Activated CD4-positive, alpha-beta T cell treated with anti-CD3 and anti-CD28 coated beads, Interleukin-2, amount 50 U/mL, for 24 hours (primary cell): ENCODE measurements at places on chromosomes 6 and 20.

DNA sequence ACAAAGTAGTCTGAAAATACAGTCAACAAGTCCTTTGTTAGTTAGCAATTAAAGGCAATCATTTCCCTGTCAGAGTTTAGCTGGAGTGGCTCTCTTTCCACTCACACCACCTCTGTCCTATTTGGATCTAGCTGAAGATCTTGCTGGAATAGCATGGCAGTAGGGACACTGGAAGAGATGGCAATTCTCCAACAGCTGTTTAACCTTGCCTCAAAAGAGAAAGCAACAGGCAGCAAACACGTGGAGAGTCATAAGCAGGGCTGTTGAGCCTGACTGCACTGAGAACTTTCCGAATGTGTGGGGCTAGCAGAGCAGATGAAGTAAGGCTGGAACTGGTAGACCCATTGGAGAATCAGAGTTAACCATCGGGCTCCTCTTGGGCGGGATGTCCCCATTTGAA lies 38.0 kb upstream of the PRSS35 start:
- no peak for DNase-seq

DNA sequence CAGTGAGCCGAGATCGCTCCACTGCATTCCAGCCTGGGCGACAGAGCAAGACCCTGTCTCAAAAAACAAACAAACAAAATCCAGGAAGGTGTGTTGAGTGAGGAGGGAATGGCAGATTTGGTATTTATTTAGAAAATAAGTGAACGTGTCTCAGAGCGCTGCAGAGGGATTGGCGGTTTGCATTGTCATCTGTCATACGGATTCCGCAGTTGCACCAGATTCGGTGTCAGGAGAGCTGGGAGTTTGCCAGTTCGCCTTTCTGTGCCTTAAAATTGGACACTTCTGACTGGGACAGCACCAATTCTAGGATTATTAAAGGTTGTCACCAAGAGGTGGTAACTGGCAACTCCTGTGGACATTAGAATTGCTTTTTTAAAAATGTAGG lies 912 bp downstream of the SNRNP48 start:
- DNase-seq: no peak

DNA sequence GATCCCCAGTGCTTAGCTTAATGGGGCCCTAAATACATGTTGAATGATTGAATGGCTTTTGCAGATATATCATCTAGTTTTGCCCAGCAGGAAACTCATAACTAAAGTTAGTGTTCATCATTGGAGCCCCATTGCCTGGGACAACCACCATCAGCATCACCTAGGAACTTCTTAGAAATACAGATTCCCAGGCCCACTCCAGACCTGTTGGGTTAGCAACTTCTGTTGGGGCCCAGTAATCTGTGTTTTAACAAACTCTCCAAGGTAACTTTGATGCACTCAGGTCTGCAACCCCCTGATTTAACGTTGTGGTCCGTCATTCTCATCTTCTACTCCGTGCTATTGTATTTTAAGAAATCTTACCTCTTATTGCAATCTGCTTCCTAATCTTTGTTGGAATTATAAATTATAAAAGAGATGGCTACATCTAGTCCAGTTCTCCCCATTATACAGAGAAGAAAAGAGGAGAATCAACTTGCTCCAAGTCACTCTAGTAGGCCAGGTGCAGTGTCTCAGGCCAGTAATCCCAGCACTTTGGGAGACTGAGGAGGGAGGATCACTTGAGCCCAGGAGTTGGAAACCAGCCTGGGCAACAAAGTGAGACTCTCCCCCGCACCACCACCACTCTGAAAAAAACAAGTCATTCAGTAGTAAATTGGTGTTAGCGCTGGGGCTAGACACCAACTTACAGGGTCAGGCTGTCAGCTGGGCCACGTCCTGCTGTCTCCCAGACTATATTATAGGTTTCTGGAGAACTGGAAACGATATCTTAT lies 13.7 kb downstream of the FOXP4 start:
- no peak for DNase-seq

DNA sequence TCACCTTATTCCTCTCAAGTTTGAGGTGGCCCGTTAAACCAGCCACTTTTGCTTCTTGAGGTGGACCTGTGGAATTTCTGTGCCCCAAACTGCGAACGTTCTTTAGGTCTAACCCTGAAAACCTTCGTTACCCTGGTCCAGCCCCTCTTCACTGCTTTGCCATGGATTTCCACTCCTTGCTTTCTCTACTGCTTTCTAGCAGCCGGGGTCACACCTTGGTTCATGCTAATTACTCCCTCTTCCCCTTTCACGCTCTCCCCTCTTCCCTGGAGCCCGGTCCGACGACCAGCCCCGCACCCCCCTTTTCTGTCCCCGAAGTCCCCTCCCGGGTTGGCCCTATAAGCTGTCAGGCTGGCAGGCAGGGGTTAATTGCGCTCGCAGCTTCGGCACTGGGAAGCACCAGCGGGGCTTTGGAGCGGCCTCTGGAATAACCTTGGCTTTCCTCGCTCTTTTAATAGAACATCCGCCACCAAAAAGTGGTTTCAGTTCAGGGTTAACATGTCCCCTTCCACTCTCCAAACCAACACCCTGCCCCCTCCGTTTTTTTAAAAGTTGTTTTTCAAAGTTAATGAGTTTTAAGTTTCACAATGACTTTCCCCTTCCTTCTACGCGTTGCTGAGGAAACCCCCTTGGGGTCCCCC lies 1.4 kb upstream of the HIVEP1 start:
- DNase-seq: peak; percentile 32

- no peak for DNase-seq
Measured at GRCh38 chr20:17395729-17396128, 135.4 kb downstream of the BFSP1 start.

- DNase-seq: no peak
Measured at GRCh38 chr20:12829170-12829569, 179.6 kb upstream of the SPTLC3 start.

DNA sequence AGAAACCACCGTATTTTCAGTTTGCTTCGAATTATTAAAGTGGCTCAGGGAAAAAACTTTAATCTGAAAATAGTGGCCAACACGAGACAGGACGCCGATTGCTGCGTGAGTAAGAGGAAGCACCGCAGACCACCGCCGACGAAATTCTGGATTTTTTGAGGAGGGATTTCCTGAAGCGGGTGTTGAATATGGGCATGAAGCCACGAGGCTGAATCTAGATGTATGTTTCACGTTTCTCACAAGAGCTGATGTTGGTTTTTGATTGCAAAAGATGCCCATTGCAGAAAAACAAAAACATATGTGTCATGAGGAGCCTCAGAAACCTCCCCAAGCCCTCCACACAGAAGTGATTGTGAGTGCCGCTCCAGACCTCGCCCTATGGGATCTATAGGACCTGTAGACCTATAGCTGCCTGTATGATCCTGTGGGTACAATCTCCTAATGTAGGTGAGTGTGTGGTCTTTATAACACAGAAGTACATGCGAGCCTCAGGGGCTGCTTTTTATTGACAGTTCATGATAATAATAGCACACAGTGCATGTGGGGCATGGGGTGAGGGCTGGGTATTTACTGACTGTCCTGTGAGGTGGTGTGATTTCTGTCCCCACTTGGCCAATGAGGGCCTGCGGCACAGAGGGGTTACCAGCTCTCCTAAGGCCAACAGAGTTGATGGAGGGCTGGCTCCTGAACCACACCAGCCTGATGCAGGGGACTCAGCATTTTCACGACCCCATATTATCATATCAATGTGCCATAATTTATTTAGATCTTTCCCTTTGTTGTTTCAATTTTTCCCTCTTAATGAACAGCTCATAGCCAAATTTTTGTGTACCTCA lies 243.9 kb downstream of the DLL1 start:
- no peak for DNase-seq

DNA sequence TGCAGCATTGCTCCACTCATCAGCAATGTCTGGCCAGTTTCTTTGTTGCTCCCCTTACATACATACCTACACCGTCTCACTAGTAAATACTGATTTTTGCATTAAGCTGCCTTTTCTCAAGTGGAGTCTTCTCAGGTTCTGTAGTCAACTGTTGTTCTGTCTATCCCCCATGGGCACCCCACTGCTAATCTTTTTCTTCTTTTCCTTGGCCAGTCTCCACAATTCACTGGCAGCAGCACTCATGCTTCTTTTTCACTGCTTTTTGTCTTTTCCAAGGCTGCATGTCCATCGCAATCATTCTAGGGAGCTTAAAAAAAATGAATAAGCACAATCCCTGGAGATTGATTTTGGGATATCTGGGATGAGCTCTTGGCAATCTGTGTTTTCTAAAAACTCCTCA lies 10.3 kb upstream of the ERVFRD-1 start:
- no peak for DNase-seq

DNA sequence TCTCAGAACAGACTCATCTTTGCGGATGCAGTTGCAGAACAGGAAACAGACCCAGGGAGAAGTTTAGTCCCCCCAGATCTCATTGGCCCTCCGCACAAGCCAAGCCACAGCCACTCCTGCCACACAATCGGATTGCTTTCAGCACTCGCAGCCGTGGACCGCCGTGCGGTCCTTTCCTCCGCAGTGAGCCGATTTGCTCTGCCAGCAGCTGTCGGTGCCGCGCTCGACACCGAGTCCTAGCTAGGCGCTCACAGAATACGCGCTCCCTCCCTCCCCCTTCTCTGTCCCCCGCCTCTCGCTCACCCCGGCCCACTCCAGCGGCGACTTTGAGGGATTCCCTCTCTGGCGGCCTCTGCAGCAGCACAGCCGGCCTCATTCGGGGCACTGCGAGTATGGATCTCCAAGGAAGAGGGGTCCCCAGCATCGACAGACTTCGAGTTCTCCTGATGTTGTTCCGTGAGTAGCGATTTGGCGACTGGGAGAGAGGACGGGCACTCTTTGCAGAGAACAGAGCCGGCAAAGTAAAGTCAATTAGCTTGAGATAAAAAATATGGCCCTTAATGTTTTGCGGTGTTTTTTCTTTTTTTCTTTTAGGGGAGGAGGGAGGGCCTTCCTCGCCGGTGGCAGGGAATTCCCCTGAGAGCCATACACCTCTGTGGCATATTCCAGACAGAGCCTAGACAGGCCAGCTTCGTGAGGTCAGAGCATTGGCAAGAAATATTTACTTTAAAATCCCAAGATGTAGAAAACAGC lies at the start of gene LAMP5:
LAMP5 (plus strand) TSS at position 130 of the 753 bp plus-strand sequence; CDS start at position 393, 263 bp downstream.
- DNase-seq: no peak

GRCh38 chr20:37341632-37342031 lies 4.3 kb upstream of the SRC start:
- no peak for DNase-seq

GRCh38 chr6:2426561-2427340 lies 181.3 kb upstream of the GMDS start:
- DNase-seq: no peak

GRCh38 chr6:153424719-153425400 lies 293.8 kb upstream of the RGS17 start:
- no peak for DNase-seq

DNA sequence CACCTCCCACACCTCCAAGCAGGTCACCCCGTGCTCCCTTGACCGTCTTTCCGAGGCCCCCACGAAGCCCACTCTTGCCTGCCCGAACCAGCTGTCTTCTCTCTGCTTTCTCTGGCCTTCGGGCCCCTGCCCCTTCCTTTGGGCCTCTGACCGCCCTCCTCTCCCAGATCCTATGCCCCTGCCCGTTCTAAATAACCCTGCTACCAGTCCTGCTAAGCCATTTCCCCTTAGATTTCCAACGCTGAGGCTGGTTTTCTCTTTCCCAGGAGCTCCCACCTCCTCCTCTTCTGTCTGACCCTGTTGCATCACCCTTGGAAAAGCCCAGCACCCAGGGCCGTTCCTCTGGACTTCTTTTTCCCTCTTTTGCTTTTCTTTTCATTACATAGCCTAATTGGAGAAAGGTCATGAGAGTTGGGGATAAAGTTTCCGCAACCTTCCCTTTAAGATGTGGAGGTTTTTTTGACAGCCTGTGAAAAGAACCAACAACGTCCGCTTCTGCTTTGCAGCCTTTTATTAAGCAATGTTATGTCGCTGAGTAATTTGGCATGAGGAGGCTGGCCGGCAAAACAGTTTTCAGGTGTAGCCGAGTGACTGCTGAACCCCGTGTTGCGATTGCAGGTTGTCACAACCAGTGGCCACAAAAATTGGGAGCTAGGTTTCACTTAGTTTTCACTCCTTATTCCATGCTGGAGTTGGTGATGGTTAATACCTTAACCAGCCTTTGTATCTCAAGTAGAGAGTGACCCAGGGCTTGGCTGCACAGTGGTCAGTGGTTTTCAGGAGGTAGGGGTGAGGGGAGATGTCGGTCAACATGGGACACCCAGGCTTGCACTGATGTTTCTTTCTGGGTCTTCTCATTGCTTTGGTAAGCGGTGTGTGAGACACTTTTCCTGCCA lies 970 bp downstream of the BLTP3A start:
- no peak for DNase-seq

DNA sequence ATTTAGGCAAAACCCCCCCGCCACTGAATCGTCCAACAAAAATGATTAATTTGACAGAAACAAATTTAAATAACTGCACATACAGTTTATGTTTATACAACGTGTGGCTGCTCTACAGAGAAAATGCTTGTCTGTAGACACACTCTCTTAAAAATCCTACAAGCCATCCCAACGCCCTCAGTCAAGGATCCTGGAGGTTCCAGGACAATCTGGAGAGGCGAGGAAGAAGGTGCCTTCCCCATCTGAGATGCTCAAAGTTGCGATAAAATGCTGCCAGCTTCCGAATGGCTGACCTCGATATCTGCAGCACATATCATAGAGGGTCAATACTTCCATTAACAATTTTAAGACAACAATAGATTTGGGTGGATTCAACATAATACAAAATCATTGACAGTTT lies 25.3 kb downstream of the ZNF217 start:
- DNase-seq: no peak

DNA sequence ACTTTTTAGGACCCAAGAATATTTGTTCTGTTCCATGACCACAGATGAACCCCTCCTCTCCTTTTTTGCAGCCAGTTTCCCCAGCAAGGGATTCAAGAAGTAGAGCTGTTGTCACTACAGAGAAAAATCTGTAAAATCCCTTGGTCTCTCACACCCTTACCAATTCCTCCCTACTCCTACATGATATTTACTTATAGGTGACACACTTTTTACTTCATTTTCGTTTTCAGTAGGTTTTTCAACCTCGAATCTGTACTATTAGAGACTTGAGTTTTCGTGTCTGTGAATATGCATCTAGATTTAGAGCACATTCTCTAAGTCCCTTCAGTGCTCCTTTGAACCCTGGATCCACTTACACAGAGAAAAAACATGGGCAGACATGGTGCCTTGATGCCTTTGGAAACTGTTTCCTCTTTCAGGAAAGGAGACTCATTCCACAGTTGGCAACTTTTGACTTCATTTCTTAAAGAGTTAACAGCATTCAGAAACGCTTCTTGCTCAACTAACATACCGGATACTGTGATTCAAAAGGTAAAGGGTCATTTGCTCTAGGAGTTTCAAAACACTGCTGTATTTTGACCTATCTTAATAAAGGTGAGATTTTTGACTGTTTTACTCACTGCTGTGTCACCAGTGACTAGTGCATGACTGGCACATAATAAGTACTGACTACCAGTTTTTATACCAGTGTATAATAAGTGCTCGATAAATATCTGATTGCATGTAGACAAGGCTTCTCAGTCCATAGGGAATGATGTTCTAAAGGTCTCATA lies 50.6 kb downstream of the LAMA4 start:
- DNase-seq: no peak

DNA sequence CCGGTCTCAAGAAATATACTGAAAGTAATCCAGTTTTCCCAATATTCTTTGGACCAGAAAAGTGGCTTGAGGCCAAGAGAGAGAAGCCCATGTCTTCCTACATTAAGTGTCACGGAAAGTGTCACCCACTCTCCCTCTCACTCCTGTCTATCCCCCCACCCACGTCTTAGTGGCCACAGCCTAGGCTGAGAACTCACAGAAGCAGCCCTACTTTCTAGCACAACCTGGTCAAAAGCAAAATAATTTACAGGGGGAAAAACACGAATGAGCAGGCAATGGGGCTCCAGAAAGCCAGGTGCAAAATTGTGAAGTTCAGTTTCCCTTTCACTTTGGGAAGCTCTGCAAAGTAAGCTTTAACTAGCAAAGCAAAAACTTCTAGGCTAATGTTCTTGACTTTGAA lies 118.0 kb downstream of the OPRM1 start:
- no peak for DNase-seq

GRCh38 chr6:42507901-42508300 lies 55.9 kb upstream of the UBR2 start:
- no peak for DNase-seq
